ENCODE measurements at places on chromosomes 5 and 9.

DNA sequence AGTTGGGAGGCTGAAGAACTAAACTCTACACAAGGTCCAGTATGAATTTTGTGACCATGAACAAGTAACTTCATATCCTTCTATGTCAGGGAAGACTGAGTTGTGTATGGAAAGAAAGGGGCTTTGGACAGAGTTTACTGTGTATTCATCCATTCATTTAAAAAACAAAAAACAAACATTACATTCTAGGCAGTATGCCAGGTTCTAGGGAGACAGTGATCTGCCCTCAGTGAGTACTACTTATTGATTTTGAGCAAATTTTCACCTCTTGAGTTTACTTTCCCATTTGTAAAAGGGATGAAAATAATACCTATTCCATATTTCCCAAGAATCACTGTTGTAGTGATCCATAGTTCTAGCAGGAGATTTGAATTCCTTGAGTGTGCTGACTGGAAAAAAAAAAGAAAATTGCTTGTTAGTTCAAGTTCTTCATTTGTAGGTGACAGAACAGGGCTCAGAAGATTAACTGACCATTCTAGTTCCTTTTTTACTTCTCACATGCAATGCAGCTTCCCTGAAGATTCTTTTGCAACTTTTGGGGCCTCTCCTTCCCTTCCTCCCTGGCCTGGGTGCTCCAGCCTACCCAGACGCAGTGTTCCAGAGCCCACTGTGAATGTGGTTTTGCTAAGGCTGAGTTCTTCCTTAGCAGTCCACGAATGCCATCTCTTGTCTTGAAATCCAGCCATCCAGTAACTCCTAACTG, 2.6 kb upstream of the GAPVD1 start:
- no peak for DNase-seq

DNA sequence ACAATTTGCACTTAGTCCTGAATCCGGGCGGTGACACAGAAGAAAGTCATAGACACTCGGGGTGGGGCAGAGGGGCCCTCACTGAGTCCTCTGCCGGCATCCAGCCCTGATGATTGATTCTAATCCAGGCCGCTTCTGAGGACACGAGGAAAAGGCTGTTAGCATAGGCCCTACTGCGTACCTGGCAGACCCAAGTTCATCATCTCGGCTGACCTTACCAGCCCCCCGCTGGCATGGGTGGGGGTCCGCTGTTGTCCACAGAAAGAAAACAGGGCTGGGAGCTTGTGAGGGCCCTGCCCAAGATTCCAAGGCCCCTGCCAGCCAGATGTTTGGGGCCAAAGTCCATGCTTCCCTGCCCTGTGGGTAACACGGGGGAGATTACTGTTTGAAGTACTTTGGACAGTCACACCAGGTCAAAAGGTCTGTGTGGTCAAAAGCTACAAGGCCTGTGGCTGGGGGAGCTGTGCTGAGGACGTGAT, 24.5 kb downstream of the ERGIC1 start:
- DNase-seq: no peak

- DNase-seq: no peak
Measured at GRCh38 chr5:140565024-140565779, 574 bp downstream of the SLC35A4 start.

- no peak for DNase-seq
Measured at GRCh38 chr5:53030893-53031292, 41.7 kb downstream of the ITGA2 start.

DNA sequence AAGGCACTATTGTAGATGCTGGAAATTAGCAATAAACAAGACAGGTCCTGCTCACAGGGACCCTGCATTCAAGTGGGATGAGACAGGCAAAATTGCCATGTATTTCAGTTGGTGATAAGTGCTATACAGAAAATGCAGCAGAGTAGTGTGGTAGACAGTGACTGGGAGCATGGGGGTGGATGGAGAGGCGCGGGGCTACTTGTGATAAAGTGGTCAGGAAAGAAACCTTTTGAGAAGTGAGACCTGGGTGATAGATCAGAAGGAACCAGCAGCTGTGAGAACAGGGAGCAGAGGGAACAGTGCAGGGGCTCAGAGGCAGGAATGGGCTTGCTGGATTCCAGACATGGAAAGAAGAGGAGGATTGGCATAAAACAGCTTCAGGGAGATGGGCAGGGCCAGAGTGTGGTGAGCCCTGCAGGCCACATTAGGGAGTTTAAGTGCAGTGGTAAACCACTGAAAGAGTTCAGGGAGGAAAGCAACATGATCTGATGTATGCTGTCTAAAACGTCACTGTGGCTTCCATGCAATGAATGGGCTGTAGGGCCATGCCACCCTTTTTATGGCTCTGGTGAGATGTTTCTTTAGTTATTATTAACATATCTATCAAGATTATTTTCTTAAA, 7.3 kb downstream of the CRHBP start:
- DNase-seq: no peak

DNA sequence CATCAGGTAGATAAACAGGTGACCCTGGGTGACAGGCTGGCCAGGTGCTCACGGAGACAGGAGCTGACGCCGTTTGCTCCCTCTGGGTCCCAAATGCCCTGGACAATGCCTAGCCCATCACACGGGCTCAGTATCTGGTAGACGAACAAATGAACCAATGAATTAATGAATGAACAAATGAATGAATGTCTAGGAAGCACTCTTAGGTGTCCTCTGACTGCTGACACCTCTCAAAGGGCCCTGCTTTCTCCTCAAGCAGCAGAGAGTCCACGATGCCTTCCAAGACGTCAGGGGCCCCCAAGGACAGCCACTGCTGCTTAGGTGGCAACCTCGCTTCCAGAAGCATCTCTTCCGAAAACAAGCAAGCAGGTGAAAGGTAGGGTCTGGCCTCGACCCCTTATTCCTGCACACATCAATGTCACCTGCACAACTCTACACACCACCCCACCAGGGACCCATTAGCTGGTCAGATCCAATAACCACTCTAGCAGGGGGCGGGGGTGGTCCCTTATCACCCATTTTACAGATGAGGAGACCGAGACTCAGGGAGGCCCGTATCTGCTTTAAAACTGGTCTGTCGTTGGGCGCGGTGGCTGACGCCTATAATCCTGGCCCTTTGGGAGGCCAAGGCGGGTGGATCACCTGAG, 45.2 kb downstream of the VAV2 start:
- DNase-seq: no peak

- DNase-seq: no peak
Measured at GRCh38 chr5:123460296-123460729, 37.1 kb upstream of the CEP120 start.

DNA sequence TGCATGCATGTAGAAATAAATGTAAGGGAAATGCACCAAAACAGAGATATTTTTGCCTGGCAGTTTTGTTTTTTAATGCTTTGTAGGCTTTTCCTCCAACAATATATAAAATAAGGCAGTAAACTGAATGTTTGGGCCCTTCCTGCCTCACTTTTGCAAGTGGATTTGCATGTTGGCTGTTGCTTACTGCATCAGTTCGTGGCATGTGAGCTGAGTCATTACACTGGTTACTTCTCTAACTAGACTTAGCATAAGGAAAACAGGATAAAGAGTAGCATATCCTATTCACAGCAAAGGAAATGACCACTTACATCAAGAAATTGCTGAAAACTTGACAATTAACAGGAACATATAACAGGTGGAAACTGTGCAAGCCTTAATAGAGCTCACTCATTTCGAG, 113.4 kb downstream of the TLE1 start:
- DNase-seq: no peak

- peak; percentile 28 for DNase-seq
Measured at GRCh38 chr9:78928625-78929405, 631.9 kb downstream of the PSAT1 start.

- DNase-seq: peak; percentile 41
Measured at GRCh38 chr5:14914623-14915260, 43.2 kb upstream of the ANKH start.

- DNase-seq: no peak
Measured at GRCh38 chr9:114803479-114804265, 2.2 kb downstream of the TNFSF15 start.

- no peak for DNase-seq
Measured at GRCh38 chr5:52598968-52599367, 188.7 kb upstream of the ITGA1 start.

GRCh38 chr5:122436615-122437014, 124.6 kb downstream of the SNCAIP start:
- no peak for DNase-seq

DNA sequence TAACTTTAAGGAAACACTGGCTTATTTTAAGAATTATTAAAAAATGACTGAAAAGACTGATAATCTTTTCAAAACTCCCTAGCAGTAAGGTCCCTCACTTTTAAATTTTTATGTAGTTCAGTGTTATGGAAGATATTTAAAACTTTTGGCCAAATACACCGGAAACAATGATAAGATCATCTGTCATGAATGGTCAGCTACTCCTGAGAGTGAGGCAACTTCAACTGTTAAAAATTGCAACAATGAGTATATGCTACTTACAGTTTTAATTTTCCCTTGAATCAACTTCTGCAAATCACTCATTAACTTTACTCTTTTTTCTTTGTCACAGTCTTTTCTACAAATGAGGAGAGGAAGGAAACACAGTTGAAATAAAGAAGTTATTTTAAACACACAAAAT, 10.8 kb downstream of the PUM3 start:
- no peak for DNase-seq

DNA sequence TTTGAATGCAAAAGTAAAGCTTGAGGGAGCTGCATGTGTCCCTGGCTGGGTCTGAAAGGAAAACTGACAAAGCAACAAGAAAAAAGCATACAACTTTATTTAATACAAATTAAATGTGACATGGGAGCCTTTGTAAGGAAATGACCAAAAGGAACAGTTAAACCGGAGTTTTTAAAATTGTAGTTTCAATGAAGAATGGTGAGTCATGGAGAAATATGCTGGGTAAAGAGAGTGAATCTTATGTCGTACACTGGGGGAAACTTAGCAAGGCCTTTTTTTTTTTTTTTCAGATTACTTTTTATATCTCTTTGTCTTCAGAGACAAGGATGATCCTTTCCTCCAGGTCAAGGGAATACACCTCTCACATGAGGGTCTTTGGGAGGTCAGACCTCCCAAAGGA, 50.1 kb upstream of the FBXL17 start:
- DNase-seq: no peak

DNA sequence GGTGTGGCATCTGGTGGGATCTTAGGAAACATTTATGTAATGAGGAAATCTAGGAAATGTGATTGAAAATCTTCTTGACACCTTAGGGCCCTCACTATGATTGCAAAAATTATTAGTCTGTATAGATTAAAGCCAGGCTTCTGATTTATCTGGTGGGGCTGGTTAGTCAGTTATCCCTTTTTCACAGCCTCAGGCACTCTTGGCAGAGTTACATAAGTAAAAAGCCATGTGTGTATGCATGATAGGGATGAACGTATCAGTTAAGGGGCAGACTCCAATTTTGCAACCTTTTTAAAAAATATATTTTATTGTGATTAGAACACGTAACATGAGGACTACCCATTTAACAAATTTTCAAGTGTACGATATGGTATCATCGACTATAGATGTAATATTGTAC, 30.6 kb upstream of the RAB14 start:
- no peak for DNase-seq

- no peak for DNase-seq
Measured at GRCh38 chr5:68377733-68378132, 162.2 kb downstream of the PIK3R1 start.

GRCh38 chr9:89408628-89409101, 89.2 kb downstream of the SEMA4D start:
- DNase-seq: no peak

GRCh38 chr5:6596388-6596787, 36.5 kb downstream of the NSUN2 start:
- no peak for DNase-seq
